ENCODE measurements at places on chromosomes 13 and 19.

DNA sequence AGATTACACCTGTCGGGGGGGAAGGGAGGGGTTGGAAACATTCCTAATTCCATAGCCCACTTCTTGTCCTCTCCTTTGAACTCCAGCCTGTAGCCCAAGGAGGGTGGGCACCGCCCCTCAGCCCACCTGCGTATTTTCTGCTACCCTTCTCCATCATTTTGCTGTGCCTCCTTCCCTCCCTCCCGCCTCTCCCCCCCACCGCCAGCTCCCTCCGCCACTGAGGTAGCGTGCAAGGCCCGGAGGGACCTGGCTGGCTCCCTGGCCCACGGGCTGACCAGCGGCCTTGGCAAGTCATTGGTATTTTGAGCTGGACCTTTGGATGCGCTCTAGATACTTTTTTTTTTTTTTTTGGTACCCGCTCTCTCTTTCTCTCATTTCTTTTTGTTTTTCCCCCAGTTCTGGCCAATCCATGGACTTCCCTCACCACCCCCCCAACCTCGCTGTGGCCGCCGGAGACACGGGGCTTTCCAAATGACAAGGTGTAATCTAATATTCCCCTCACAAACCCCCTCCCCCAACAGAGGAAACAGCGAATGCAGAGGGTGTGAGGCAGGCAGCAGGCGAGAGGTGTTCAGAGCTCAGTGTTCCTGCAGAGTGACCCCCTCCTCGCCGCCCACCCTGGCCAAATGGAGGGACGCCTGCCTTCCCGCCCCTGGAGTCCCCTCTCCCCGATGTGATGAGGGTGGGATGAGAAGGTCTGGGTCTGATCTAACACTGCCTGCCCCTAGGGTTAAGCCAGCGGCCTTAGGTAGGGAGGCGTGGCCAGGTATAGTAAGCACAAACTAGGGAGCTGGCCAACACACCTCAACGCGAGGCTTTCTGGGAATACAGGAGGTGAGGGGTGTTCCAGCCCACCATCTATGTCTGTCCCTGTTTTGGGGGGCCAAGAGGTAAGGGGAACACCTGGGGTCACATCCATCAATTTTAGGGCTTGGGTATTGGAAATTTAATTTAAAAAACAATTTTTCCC, 89.2 kb downstream of the PTPRS start:
- DNase-seq, result no peak

DNA sequence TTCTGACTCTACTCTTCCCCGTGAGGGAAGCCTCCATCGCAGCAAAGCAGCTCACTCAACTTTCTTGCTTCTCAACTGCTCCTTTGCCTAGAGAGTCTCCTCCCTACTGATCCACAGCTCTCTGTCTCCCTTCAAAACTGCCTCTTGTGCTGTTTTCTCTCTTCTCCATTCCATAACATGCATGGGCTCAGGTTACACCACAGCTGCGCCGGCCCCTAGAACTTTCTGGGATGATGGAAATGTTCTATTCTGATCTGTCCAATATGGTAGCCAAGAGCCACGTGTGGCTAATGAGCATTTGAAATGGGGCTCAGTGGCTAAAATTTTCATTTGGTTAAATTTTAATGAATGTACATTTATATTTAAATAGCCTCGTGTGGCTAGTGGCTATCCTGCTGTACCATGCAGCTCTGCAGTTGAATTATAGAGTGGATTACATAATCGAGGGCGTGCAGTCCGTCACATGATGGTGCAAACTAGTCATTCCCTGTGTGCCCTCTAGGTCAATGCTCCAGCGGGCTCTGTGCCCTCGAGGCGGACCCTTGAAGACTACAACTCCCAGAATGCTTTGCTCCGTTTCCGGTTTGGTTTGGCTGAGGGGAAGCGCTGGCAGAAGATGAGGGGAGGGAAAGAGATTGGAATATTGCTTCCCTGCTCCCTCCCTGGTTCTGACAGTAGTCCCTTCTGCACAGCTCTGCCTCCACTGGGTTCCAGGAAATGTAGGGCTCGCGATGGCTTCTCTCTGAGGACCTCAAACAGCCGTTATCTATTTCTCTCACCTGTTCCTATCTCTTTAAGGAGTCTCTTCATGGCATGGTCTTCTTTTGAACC, 109.8 kb downstream of the CACNA1A start:
- peak; percentile 39 for DNase-seq

DNA sequence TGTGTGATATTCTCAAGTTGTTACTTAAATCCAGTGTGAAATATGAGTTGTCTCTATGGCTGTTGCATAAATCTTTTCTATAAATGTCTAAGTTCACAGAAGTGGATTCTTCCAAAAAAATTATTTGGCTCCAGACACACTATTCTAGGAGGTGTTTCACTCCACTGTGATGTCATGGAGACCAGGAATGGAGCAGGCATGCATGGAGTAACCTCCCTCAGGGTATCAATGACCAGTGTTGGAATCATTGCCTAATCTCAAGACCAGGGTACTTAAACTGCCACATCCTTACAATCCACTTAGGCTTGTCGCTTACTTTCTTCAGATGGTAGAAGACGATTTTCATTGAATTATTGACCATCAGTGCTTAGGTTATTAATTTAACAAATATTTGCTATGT, 55.4 kb downstream of the LRRC63 start:
- DNase-seq, result no peak

DNA sequence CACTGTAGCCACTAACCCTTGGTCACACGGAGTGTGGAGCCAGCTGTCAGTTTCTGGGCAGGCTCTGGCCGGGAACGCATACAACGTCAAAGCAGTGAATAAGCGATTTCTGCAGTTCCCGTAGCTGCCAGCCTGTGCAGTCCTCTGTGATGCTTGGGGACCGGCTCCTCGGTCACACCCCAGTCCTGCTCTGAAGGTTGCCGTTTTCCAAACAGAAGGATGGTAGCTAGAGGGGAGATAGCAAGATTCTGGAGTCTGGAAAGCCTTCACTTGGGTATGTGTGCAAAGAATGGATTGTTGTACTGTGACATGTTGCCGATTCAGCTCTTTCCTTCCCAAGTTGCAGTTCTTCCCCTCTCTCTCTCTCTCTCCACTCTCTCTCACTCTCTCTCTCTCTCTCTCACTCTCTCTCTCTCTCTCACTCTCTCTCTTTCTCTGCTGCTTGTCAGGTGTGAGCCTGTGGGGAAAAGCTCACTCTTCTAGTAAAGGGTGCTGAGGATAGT, 38.7 kb upstream of the C1QTNF9 start:
- DNase-seq, result peak; percentile 73

GRCh38 chr19:49613374-49613773, 22.4 kb downstream of the PRR12 start:
- peak; percentile 61 for DNase-seq

GRCh38 chr13:50404769-50405168, 389.5 kb downstream of the KCNRG start:
- DNase-seq, result no peak

Measured in mesenchymal stem cell (in vitro differentiated cells and primary cell).